ENCODE measurements at places on chromosomes 3 and 15.

- no peak for DNase-seq
These were observed 344.9 kb downstream of the NLGN1 start for GRCh38 chr3:173742491-173742890.

DNA sequence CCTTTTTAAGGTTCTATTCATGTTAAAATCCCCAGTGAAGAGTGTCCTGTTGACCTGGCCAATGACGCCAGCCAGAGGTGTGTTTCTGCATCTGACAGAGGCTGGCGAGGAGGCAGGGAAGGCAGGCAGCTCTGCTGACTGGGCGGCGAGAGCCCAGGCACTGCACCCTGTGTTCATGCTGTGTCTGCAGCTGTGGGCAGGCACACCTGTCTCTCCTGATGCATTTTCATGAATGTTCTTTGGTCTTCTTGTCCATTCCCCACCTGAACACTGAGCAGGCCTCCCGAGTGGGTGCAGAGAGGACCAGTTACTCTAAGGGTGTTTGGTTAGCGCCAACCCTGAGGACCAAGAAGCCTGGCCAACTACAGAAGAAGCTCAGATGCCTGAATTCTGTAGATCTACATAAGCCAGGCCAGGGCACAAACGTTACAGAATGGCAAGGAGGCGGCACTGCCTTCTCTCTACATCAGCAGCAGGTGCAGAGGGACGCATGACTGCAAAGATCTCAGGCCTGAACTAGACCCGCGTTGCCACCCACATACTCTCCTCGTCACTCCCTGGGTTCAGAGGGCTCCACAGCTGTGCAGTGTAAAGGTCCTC is 233.7 kb downstream of the OCA2 start:
- DNase-seq, result no peak

GRCh38 chr15:93505506-93505905 is 416.5 kb upstream of the RGMA start:
- no peak for DNase-seq

GRCh38 chr3:64319391-64319790 is 94.1 kb upstream of the PRICKLE2 start:
- no peak for DNase-seq

GRCh38 chr3:197424266-197424665 is 125.9 kb upstream of the DLG1 start:
- DNase-seq, result no peak

- DNase-seq, result no peak
These were observed 5.8 kb upstream of the PLA2G4D start for GRCh38 chr15:42100021-42100800.
